ENCODE measurements at places on chromosomes 5 and 9.

- DNase-seq, result no peak
Observed at GRCh38 chr9:110812886-110813285, 144.3 kb downstream of the MUSK start.

- DNase-seq, result no peak
Observed at GRCh38 chr9:78507037-78507436, 210.1 kb downstream of the PSAT1 start.

DNA sequence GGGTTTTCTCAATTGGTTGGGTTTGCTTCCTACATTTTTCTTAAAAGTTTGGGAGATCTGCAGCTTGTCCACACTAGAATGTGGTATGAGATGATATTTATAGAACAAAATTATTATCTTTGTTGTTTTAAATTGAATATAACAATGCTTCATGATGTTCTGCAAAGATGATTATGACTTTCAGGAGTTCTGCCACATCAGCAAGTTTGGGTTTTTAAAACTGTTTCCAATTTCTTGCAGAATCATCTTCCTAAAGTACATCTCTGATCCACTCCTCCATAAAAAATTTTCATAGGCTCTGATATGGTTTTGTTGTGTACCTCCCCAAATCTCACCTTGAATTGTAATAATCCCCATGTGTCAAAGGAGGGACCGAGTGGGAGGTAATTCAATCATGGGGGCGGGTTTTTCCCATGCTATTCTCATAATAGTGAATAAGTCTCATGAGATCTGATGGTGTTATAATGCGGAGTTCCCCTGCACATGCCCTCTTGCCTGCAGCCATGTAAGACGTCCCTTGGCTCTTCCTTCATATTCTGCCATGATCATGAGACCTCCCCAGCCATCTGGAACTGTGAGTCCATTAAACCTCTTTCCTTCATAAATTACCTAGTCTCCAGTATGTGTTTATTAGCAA, 119.1 kb upstream of the PTGER4 start:
- DNase-seq, result no peak

- no peak for DNase-seq
Observed at GRCh38 chr9:113349066-113349444, 286 bp upstream of the BSPRY start.

- DNase-seq, result no peak
Observed at GRCh38 chr5:158851488-158851887, 248.2 kb downstream of the EBF1 start.

- peak; percentile 79 for DNase-seq
Observed at GRCh38 chr5:6765612-6766525, 52.6 kb downstream of the TENT4A start.

DNA sequence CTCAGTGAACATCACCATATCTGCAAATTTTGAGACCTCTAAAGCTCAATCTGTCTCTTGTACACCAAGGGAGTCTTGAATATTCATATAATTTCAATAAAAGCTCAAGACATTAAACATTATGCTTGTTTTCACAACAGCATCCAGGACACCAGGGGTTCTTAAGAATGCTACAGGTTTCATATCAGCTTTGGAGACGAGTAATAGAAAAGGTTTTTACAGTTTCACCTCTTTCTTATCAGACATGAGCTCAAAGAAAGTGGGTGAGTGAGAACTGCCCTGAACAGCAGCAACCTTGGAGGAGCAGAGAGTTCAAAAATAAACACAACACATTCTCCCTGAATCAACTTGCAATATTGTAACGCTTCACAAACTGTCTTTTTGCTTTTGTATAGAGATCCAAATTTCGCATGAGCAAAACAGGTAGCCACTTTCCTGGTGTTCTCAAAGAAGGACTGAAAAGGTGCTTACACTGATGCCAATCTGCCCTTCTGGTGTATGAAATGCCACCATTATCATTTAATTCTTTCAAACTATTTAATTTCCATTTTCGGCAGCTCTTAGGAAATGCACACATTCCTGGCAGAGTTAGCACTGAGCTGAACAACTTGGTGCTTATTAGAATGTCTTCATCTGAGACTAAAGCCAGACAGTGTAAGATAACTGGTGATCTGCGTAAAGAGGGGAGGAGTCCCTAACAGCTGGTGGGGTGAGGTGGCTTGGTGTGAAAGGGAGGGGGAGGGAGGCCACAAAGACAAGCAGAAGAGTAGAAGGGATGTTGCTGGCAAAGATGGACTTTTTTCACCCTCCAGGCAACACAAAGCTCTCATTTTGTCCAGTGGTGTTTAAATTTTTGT, 535.3 kb downstream of the PDE4D start:
- DNase-seq, result no peak

DNA sequence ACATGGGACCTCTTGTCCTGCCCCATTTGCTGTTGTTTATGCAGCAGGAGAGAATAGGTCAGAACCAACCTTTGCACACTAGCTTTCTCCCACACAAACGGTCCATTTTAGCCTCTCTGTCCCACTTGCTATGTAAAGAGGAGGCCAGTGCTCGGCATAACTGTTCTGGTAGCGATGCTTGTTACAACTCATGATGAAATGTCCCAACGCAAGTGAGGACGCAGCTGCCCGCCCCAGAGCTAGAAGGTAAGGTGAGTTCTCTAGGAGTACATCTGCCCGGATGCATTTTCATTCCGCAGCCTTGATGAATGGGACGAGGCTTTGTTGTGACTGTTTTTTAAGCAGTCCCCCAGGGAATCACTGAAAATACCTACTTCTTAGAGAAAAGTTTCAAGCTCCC, 14.1 kb downstream of the S1PR3 start:
- no peak for DNase-seq

- DNase-seq, result no peak
Observed at GRCh38 chr5:173537228-173537627, 79.2 kb downstream of the BOD1 start.

DNA sequence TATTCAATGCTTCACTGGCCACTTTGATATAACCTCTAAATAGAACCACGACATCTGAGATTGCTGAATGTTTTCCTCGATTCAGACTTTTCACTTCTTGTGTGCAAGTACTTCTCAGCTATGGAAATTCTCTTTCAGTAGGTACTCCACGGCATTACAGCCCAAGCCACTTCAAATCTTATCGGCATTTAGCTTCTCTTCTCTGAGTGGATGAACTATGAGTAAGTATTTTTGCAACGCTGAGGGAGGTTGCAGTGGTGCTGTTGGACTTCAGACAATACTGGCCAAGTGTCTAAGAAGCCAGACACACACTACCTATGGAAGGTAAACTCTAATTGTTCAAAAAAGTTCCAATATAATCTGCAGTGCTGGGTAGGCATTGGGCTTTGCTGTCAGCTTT, 60.1 kb downstream of the FBN2 start:
- no peak for DNase-seq

DNA sequence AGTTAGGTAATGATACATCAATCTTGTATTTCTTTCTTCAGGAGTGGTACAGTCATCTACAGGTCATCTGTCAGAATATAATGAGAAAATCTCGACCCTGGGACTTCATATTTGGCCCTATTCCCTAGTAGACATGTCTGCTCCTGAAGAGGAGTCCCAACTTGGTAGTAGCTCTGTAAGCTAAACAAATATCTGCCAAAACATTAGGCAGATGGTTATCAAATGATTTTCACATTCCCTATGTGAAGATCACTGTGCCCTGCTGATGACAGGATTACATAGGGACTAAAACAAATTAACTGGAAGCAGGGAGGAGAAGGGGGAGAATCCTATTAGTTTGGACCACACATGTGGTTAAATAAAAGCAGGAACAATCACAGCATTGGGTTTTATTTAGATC, 138.6 kb upstream of the NFIB start:
- DNase-seq, result peak; percentile 92

- DNase-seq, result no peak
Observed at GRCh38 chr9:78288214-78288892, 8.6 kb upstream of the PSAT1 start.

- no peak for DNase-seq
Observed at GRCh38 chr9:73009649-73010288, 56.9 kb upstream of the ALDH1A1 start.

DNA sequence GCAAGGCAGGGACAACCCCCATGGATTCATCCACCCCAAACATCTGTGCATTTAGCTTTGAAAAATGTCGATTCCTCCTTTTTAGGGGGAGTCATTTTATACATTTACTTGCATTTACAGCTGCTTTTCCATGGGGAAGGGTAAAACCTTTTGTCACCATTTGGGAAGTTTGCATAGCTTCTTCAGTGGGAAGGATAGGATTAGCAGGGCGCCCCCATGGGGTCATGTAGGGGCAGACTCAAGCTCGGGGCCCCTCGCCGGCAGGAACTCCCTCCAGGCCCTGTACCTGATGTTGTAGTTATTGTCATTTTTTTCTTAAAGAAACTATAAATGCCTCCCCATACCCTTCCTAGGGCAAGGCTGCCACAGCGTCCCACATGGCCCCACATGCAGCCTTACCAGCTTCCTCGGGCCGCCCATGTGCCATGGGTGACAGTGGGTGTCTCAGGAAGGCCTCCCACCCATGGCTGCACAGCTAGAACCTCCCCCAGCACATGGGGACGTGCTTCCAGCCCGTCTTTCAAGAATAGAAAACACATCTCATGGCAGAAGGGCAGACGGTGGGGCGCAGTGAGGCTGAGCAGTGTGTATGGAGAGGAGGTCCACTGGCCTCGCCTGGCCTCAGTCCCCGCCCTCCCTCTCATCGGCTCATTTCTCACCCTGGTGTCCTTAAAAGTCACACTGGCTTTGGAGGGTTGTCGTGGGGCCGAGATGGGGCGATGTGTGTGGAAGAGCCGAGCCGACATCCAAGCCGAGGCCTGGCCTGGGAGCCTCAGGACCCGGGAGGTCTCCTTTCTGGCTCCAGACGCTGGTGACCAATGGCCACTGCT, 76.1 kb upstream of the OTULINL start:
- DNase-seq, result no peak

GRCh38 chr5:155529362-155529761, 515.8 kb downstream of the KIF4B start:
- no peak for DNase-seq

DNA sequence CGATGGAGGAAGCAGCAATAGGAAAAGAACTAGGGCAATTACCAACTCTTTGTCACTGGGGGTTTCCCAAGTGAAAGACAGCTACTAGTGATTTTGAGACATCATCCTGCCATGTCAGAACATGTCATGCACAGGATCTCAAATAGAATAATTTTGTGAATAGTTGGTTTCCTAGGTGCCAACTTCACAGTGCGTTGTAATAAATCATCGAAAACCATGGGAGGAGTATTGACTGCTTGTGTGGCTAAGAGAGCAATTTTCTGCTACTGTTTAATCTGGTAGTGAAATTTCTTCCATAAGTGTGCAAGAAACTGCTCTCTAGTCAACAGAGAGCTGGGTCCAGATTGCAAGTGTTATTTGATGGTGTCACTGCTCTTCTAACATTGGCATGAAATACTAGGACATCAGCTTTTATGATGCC, 168.6 kb downstream of the NNT start:
- DNase-seq, result no peak

GRCh38 chr5:77558266-77558665, 66.2 kb upstream of the WDR41 start:
- no peak for DNase-seq

DNA sequence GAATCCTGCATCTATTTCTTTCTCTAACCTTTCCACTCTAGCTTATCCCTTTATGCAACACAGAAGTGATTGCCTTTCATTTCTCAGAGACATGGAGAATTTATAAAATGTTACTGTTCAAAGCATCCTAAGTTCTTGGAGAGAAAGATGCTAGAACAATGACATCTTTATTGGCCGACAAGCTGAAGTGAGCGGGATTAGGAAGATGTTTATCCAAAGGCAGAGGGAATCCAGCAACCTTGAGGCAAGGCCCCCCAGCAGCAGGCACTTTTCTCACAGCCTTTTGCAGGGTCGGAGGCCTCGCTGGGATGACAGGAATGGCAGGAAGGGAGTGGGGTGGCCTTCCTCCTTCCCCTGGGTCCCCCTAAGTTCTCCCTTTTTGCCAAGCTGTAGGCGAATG, 204.8 kb downstream of the GAPVD1 start:
- DNase-seq, result no peak

DNA sequence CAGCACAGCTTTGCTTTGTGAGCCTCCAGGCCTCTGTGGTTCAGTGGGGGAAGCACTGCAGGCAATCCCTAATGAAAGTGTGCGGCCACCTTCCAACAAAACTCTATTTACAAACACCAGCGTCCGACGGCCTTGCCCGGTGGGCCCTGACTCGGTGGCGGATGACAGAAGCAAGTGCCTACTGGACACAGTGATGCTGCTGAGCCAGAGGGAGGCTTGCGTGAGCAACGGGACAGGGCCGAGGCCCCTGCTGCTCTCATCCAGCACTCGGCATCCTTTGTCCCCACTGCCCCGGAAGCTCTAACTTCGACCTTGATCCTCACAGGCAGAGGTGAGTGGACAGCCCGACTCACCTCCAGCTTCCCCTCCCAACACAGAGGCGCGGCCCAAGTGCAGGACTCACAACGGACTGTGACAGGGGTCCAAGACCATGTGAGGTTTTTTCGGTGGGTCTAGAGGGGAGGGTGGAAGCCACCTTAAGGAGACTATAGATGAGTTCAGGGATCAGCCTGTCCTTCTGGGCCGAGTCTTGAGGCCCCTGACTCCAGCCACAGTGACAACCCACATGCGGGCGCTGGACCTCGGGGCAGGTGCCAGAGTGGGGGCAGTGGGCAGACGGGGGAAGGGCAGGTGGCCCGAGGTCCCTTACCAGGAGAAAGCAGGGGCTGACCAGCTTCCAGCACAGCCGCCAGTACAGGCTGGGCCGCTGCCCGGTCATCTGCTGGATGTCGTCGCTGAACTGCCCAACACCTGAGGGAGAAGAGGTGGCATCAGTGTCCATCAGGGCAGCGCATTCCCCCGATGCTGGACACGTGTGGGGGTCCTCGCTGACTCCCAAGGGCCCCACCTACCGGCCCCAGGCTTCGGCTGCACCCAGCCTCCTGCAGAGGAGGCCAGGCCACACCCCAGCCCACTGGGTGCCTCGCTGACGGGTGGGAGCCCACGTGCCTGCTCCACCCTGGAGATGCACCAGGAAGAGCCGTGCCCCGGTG, 39.4 kb downstream of the SLC6A3 start:
- no peak for DNase-seq

DNA sequence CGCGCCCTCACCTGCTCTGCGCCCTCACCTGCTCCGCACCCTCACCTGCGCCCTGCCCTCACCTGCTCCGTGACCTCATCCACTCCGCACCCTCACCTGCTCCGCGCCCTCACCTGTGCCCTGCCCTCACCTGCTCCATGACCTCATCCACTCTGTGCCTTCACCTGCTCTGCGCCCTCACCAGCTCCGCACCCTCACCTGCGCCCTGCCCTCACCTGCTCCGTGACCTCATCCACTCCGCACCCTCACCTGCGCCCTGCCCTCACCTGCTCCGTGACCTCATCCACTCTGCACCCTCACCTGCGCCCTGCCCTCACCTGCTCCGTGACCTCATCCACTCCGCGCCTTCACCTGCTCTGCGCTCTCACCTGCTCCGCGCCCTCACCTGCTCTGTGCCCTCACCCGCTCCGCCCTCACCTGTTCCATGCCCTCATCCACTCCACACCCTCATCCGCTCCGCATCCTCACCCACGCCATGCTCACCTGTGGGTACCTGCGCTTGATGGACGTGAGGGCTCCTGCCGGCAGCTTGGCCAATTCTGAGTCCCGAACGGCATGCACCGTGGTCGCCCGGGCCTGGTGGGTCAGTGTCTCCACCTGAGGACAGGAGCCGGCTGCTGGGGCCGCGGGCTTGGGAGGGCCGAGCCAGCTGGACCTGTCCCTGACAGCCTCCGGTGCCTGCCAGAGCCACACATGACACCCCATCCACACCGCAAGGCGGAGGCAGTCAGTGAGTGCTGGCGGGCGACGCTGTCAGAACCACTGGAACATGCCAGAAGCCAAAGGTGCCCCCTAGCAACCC, 35.6 kb upstream of the NSMF start:
- DNase-seq, result no peak

- DNase-seq, result no peak
Observed at GRCh38 chr9:29389421-29389820, 1816.1 kb upstream of the C9orf72 start.
